Fibroblast of the conjunctiva (primary cell): ENCODE measurements at places on chromosomes 1 and 21.
A peak's percentile ranks its signal among the peaks of the same experiment; 100 is the strongest.

DNA sequence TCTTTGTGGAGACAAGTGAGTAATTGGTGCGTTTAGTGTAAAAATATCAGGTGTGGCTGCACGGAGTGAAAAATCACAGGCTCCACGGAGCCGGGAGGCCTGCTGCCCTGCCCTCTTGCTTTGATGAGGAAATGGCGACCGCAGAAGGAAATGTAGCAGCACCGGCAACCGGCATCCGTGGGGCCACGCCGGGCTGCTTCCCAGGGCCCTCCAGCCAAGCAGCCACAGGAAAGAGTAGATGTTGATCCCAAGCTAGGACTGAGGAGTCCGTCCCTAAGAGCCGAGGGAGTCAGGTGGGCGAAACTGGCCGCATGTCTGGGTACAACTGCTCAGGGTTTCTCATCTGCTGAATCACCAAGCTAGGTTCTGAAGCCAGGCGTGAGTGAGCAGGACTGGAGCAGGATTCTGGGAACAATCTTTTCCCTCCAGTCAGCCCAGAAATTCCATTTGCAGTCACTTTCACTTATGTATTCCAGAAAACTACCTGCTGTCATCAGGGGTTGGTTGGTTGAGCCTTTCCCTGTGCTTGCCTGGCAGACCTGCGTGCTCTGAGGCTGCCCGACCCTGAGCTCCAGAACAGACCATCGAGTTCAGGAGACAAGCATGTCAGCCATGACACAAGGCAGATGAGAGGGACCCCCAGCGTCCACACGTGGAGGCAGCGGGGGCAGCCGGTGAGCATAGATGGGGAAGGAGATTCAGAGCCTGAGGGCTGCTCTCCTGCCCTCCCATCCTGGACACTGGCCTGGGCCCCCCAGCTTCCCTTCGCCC is 5.8 kb upstream of the ITGB2 start:
- DNase-seq = no peak

DNA sequence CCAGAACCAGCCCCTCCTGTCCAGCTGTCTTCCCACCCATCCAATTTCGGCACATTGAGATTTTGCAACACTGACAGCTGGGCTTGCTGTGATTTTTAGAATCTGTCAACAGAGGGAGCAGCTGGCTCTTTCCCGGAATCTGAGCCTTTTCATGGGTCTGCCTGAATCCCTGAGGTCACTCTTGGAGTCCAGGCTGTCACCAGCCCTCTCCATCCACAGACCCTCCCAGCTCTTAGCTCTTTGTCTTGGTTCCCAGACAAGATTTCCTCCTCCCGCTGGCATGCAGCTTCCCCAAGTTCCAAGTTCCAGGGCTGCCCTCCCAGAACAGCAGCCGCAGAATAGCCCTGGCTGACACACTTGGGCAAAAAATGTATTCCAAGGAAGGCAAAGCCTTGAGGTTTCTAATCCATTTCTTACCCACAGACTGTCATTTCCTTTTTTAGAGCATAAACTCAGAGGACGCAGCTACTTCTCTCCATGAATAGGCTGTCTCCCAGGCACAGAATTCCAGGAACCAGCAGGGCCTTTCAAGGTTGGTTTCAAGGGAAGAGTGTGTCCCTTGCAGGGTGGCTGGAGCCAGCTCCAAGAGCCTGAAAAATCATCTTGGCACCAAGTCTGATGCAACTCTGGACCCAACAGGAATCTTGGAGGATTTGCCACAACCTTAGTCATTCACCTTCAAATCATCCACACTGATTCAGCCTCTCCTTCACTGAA is 7.1 kb upstream of the TMEM61 start:
- DNase-seq = no peak

GRCh38 chr1:159554261-159554660 is 18.5 kb upstream of the OR10J5 start:
- DNase-seq = no peak

DNA sequence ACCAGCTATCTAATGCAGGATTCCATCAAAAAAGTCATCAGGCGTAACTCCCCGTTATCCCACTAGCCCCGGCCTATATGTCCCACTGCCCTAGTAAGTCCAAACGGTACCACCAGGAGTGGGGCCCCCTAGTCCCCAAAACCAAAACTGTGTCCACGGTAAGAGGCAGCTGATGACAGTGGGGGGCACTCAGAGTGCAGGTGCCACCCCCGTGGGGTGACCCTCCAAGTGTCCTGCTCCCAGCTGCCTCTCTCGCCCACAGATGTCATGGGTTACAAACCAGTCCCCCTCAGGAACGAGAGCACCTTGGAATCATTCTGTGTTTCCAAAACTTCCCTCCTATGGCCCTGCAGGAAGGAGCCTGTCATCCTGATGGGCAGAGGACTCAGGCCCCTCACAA is 10.9 kb upstream of the AURKAIP1 start:
- no peak for DNase-seq

DNA sequence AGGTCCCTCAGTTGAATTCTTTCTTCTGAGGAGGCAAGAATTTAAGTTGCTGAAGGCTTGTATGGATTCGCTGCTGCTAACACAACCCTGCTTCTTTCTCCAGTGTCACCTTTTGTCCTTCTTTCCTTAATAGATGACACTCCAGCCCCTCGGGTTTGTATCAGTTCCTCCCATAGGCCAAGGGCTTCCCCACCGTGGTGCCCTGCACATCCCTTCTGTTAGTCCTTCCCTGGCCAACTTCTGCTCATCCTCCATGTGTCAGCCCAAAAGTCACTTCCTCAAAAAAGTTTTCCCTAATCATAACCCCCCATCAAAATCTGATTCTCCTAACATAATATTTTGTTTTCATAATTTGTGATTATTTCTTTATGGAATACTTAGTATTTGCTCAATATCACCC is 190.4 kb downstream of the RHOU start:
- no peak for DNase-seq

DNA sequence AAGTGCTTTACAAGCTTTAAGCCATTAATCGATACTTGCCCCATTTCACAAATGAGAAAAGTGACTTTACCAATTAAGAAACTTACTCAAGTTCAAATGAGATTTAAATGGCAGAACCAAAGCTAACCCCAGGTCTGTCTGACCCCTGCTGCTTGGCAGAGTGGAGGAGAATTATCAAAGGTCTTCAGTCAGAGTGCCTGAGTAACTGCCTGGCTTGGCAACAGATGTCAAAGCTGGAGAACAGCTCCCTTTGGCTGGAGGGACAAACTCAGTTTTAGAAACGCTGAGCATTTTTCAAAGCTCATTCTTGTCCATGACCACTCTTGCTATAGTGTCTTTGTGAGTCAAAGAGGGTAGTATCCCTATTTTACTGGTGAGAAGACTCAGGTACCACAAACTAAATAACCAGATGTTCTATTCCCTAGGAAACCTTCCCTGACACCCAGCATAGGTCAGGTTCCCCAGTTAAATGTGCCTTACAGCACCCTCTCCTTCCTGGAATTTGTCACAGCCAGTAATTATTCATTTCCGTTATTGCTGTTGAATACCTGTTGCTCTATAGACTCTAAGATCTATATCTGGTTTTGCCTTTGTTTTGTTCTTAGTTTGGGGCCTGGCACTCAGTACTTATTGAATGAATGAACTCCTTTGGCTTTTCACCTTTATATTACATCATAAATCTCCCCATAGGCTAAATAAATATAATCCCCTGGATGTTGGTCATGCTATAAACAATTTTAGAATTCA is 5.0 kb upstream of the BCAR3 start:
- DNase-seq = no peak

DNA sequence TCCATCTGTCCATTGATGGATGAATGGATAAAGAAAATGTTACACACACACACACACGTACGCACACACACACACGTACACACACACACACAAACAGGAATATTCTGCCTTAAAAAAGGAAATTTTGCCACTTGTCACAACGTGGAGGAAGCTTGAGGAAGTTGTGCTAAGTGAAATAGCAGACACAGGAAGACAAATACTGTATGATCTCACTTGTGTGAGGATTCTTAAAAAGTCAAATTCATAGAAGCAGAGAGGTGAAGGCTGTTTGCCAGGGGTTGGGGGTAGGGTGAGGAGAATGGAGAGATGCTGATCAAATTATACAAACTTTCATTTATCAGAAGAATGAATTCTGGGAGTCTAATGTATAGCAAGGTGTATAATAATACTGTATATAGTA is 73.2 kb downstream of the KIF14 start:
- DNase-seq = no peak

- DNase-seq = no peak
Observed at GRCh38 chr1:19122668-19123067, 87.4 kb downstream of the UBR4 start.

GRCh38 chr21:29419422-29419821 is 120.7 kb downstream of the BACH1 start:
- DNase-seq = no peak

- no peak for DNase-seq
Observed at GRCh38 chr1:154190550-154190949, 1.4 kb downstream of the TPM3 start.

GRCh38 chr1:103514920-103515503 is 10.5 kb upstream of the RNPC3 start:
- peak; percentile 45 for DNase-seq
